Activated CD4-positive, alpha-beta T cell treated with anti-CD3 and anti-CD28 coated beads, Interleukin-2, amount 50 U/mL, for 48 hours (primary cell): ENCODE measurements at places on chromosomes 1 and 21.

- no peak for DNase-seq
Observed at GRCh38 chr1:115237507-115237906, 100.5 kb downstream of the NGF start.

- no peak for DNase-seq
Observed at GRCh38 chr21:15797577-15798363, 68.0 kb downstream of the USP25 start.

GRCh38 chr1:201661823-201662359 lies 123.0 kb downstream of the NAV1 start:
- DNase-seq, result no peak

GRCh38 chr21:33578214-33578613 lies 10.3 kb downstream of the DONSON start:
- no peak for DNase-seq

GRCh38 chr1:97207868-97208267 lies 486.3 kb downstream of the PTBP2 start:
- DNase-seq, result no peak

DNA sequence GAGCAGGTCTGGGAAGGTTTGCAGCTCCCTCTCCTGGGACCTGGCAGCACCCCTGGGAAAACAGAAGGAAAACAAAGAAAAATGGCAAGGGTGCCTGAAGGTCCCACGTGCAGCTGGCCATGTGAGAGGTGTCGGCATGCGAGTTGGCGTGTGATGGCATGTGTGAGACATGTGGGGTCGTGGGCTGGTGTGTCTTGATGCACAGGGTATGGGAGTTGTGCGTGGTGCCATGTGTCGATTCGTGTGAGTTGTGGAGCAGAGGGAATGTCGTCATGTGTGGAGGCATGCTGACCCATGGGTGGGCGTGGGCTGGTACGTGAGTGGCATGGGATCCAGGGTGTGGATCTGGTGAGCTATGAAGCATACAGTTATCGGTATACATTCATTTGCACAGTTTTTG lies 1.3 kb downstream of the HPCA start:
- no peak for DNase-seq

- peak; percentile 73 for DNase-seq
Observed at GRCh38 chr21:42609811-42610210, 43.6 kb upstream of the PDE9A start.

DNA sequence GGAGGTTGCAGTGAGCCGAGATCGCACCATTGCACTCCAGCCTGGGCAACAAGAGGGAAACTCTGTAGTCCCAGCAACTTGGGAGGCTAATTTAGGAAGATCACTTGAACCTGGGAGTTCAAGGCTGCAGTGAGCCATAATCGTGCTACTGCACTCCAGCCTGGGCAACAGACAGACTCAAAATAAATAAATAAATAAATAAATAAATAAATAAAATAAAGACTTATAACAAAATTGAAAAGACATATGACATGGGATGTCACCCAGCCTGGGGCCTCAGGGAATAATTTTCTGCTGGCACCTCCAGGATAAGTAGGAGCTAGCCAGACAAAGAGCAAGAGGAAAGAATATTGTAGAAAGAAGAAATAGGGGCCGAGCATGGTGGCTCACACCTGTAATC lies 77.9 kb upstream of the PUM1 start:
- no peak for DNase-seq

DNA sequence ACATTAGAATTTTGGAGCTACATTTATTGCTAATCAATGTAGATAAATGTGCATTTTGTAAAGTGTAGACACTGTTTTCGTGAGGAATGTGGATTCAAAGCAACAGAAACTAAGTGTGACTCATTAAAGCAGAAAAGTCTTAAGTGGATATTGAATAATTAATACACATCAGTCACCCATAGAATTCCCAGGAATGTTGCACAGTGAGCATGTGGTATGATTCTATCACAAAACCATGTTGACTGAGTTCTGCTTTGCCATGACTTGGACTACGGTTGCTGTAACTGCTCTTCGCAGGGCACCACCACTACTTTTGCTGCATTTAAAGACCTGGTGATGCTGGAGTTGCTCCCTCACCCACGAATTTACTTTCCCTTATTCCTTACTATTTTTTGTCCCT lies 471.8 kb downstream of the KCNT2 start:
- no peak for DNase-seq

- DNase-seq, result no peak
Observed at GRCh38 chr1:42944246-42944928, 14.3 kb downstream of the SLC2A1 start.

- no peak for DNase-seq
Observed at GRCh38 chr1:26696119-26696653, 371 bp downstream of the ARID1A start.

DNA sequence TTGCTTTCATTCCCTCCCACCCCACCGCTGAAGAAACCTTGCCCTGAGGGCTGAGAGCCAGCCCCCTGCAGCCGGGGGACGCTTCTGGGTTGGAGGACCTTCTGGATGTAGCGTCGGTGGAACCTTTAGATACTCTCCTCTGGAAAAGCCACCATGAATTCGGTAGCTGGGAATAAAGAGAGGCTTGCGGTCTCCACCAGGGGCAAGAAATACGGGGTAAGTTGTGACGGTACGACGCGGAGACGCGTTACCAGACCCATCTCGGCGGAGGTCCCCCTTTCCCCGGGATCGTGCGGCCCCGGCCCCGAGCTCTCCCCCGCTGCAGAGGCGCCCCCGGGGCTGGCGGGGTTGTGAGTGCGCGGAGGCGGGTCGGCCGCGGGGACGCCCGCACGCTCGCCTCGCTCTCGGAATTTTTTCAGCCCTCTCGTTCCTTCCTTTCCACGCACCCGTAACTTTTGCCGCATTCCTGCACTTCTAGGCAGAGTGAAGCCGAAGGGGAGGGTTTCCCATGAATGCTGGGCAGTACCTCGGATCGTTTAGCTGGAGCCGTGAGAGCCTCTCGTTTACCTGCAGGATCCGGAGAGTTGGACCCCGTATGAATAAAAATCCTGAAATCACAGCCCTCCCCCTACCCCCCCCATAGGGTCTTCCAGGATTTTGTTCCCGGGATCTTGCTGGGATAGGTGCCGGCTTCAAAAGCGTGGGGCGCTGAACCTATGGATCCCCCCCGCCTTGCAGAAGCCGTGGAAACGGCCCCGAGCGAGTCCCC lies 671 bp downstream of the KIF26B start:
- peak; percentile 11 for DNase-seq

GRCh38 chr1:43776043-43776761 lies 68.9 kb downstream of the ST3GAL3 start:
- no peak for DNase-seq

GRCh38 chr1:6427441-6428390 lies 3.1 kb downstream of the ESPN start:
- DNase-seq, result no peak

DNA sequence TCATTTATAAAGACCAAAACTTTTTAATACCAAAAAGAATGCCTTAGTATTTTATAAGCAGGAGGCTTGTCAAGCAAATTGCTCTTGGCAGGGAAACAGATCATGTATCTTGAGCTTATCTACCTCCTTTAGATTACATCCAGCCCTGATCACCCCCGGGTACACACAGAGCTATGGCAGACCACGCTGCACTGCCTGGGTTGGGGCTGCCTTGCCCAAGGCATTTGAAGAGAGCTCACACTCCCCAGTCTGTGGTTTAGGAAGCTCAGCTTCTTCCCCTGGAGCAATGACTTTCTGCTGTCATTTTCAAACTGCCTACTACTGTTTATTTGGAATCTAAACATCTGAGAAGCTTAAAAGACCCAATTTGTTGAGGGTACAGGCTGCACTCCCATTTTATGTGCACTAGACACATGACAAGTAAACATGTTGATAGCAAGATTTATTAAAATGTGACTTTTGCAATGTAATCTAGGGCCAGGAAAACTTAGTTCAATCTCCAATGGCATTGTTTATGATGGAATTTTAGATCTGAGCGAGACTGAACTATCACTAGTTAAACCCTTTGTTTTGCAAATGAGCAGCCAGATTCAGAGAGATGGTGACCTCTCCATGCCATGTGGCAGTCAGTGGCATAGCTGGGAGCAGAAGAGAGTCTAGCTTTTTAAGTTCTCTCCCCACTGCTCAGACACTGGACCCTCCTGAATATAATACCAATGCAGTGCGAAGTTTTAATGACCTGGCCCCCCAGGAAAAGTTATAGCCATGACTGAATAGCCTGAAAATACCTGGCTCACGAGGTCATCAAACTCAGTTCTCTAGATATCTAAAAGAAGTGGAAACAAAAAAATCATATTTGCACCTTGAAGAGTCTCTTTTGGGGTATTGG lies 214.9 kb downstream of the HLX start:
- DNase-seq, result no peak

DNA sequence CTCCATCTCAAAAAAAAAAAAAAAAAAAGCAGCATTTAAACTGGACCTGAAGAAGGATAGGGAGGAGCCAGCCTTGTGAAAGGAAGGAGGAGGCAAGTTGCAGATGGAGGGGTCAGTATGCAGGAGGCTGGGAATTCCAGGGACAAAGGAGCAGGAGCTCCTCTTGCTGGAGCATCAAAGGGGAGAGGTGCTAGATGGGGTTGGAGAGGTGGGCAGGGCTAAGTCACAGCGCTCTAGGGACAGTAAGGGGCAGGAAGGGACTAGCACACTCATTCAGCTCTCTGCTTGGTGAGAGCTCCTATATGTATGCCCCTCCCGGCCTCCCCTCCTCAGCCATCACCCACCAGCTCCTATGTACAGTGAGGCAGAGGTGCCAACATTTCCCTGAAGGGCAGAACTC lies 26.8 kb downstream of the MAP7D1 start:
- no peak for DNase-seq

DNA sequence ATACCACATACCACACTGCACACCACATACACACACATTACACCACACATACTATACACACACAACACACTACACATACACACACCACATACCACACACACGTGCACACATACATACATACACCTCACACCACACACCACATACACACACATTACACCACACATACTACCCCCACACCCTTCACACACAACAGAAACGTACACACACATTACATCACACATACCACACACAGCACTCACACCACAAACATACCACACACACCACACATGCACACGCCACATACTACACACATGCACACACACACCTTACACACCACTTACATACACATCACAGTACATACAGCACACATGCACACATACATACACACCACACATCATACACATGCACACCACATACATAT lies 28.5 kb downstream of the RAB7B start:
- no peak for DNase-seq

- peak; percentile 81 for DNase-seq
Observed at GRCh38 chr1:156848461-156849150, 10.3 kb downstream of the INSRR start.

GRCh38 chr1:84842748-84843231 lies 50.2 kb downstream of the LPAR3 start:
- DNase-seq, result no peak

- no peak for DNase-seq
Observed at GRCh38 chr1:1752190-1752589, 26.1 kb downstream of the NADK start.

- peak; percentile 39 for DNase-seq
Observed at GRCh38 chr1:33094971-33095604, 14.1 kb downstream of the AZIN2 start.

DNA sequence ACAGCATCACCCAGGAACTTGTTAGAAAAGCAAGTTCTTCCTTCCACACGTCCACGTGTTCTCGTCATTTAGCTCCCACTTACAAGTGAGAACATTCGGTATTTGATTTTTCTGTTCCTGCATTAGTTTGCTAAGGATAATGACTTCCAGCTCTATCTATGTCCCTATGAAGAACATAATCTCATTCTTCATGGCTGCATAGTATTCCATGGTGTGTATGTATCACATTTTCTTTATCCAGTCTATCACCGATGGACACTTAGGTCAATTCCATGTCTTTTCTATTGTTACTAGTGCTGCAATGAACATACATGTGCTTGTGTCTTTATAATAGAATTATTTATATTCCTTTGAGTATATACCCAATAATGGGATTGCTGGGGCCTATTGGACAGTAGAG lies 368.7 kb upstream of the RUNX1 start:
- DNase-seq, result no peak

- DNase-seq, result no peak
Observed at GRCh38 chr1:9240914-9241820, 6.6 kb downstream of the H6PD start.
